ENCODE measurements at places on chromosomes 3 and 15.

DNA sequence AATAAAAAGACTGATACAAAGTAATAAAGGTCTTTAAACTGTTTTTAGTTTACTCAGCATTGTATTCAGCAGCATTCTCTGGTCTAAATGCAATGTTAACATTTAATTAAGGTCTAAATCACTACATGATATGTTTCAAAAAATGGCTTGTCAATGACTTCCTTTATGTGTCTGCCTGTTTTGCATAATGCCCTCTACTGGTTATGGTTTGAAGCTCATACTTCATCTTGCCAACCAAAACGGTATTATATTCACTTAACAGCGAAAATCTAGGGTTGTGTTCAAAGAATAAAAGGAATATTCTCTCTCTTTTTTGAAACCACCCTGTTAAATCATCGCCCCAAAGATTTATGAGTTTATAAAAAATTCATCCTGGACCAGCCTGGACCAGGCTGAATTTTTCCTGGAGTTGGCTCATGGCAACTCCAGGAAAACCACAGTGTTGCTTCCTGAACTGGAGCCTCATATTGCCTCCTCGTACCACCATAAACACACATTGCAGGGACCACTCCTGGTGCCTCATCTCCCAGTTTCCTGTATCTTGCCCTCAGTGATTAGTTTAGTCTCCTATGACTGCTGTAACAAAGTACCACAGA, 6.7 kb upstream of the NCEH1 start:
- DNase-seq = no peak

GRCh38 chr3:159252772-159253384, 451.0 kb downstream of the MFSD1 start:
- DNase-seq = no peak

GRCh38 chr15:92947071-92947730, 47.1 kb downstream of the CHD2 start:
- no peak for DNase-seq

GRCh38 chr15:89130201-89130600, 41.9 kb downstream of the ABHD2 start:
- no peak for DNase-seq

DNA sequence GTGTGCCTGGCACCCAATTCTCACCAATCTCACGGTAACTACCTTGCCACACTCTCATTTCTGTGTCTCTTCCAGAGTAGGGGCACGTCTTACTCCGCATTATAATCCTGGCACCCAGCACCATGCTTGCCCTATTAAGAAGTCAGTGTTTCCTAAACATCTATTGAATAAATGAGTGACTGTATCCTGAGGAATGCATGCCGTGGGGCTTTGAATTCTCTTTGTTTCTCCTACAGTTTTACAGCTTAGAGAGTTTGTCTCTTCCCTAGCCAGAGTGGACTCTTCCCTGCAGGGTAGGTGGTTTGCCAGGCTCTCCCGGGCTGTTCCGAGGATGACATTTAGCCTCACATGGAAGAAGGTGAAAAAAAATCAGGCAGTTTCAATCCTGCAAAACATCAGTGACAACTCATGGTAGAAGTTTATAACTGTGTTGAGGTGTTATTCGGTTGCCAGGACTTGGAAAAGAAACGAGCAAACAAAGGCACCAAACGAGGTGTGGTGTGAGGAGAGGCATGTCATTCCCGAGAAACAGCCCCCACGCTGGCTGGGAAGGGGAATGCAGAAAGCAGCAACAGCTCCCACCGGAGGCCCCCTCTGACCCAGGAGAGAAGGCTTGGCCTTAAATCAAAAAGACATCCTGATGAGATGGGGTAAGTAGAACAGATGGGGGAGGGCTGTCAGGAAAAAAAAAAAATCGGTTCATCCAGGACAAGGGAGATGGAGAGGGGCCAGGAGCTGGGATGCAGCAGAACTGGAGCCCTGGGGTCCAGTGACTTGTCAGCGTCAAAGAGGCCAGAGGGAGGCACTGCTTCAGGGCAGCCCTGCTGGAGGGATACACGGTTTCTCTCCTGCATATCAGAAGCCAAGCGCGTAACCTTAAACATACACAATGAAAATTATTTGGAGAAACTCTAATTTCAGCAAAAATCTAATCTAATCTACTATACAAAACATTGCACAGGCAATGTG, 168.4 kb upstream of the ARRDC4 start:
- DNase-seq = no peak

- DNase-seq = no peak
These were observed 55.0 kb upstream of the SI start for GRCh38 chr3:165133188-165133899.

Data from activated naive CD4-positive, alpha-beta T cell treated with Interleukin-2 at 50 U/mL for 16 hours (primary cell).